ENCODE measurements at places on chromosomes 6 and 20.

DNA sequence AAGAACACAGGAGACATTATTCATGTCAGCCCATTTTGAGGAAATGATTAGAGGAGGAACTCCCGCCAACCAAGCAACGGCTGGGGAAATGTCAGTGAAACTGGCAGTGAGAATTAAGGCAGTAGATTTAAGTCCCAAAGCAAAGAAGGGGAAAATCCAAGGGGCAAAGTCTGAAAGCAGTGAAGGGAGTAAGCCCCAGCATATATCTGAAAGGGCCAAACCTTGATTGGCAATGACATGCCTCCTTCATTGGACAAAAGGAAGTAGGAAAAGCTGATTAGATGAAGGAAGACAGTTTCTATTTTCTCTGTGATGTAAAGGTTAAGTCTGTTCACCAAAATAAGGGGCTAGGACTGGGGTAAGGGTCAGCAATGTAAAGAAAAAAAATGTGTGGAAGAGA lies 190.3 kb downstream of the RNF144B start:
- no peak for DNase-seq

GRCh38 chr6:157763904-157764177 lies 59.2 kb upstream of the SNX9 start:
- no peak for DNase-seq

DNA sequence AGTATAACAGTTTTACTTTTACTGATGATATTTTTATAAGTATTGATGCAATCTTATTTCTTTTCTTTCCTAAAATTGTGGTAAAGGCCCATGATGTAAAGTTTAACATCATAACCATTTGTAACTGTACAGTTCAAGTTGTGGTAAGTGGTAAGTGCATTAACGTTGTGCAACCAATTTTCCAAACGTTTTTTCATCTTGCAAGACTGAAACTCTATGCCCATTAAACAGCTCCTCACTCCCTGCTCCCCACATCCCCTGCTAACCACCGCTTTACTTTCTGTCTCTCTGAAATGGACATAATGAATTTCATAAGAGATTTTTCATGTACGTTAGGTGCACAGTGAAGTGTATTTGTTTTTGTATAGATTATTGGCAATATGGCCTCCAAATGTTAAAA lies 106.0 kb downstream of the PACRG start:
- DNase-seq: no peak

DNA sequence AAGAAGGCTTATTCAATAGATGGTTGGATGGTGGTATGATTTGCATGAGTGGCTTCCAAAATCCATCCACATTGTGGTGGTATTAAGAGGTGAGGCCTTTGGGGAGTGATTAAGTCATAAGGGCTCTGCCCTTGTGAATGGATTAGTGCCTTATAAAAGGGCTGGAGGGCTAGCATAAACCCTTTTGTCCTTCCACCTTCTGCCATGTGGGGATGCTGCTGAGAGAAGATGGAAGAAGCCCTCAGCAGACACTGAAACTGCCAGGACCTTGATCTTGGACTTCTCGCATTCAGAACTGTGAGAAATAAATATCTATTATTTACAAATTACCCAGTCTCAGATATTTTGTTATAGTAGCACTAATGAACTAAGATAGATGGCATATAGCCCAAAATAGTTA lies 27.8 kb upstream of the SRPK1 start:
- DNase-seq: no peak

DNA sequence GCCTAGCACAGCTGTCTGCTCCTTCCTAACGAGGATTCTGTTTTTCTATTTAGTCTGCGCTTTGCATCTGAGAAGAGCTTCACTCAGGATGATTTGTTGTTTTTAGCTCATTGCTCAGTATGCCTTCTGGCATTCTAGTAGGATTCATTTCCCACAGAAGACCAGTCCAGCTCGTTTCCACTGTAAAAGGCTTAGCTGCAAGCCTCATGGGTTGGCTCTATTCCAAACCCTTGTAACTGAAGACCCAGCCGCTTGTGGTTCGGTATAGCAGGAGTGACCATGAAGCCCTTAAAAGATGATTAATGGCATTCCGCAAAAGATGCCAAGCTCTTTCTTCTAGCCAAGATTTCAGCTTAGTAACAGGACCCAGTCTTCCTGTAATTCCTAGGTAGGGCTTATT lies 7.2 kb downstream of the ADGRF1 start:
- DNase-seq: no peak

DNA sequence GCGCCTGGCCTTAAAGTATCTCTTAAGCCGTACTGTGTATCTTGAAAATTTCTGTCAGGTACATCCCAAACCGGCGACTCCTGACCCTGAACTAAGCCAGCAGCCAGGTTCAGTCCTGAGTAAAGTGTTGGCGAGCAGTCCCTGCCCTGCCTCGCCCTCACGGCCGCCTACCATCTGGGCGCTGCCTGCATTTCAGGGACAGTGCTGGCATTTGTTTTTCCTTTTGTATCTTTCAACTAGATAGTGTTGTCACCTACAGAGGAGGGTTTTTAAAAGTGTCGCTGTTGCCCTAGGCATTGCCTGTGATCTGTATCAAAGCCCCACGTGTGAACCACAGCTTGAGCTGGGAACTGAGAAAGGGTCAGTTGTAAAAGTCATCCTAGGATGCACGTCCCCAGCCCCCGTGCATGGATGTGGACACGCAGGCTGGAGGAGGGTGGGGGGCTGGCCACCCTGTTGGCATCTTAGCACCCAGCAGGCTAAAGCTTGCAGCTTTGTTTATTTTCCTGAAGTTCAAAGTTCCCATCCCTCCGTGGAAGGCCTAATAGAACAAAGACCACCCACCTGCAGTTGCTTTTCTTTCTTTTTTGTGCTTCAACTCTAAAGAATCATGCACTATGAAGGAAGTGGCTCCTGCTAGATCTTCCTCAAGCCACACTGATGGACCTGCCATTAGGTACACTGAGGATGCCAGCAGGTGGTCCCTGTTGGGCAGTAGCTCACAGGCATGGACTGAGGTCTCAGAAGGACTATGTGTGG lies 136.8 kb downstream of the ZDHHC14 start:
- no peak for DNase-seq

DNA sequence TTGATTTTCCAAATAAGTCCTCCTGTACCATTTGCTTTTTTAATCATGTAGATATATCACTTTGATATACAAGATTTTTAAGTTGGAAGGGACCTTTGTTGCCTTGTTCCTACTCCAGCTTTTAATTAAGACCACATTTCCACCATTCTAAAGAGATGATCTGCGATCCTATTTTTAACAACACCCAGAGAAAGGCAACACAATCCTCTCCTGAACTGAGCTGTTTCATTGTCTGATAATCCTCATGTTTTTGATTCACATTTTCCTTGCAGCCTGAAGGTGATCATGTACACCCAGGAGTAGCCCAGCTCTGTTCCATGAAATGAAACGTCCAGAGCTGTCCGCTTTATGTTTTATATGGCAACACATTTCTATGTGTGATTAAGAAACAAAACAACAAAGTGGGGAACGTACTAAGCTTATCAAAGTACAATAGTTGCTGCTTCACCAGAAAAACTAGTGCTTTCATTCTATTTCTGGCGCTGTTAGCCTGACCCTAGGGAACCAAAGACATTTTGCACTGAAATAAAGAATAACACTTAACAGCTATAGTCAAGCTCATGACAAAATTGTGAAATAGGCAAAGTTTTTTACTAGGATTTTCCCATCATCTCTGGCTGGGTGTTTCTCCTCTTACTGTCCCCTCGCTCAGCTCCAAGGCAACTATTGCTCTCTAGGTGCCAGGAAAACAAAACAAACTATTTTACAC lies 22.6 kb upstream of the TRAF3IP2 start:
- no peak for DNase-seq

DNA sequence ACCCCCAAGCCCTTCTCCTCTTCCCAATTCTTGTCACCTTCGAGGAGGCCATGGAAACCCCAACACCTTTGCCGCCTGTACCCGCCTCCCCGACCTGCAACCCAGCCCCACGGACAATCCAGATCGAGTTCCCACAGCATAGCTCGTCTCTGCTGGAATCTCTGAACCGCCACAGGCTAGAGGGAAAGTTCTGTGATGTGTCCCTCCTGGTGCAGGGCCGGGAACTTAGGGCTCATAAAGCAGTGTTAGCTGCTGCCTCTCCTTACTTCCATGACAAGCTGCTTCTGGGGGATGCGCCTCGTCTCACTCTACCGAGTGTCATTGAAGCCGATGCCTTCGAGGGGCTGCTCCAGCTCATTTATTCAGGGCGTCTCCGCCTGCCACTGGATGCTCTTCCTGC lies 675 bp downstream of the ZBTB9 start:
- DNase-seq: no peak

DNA sequence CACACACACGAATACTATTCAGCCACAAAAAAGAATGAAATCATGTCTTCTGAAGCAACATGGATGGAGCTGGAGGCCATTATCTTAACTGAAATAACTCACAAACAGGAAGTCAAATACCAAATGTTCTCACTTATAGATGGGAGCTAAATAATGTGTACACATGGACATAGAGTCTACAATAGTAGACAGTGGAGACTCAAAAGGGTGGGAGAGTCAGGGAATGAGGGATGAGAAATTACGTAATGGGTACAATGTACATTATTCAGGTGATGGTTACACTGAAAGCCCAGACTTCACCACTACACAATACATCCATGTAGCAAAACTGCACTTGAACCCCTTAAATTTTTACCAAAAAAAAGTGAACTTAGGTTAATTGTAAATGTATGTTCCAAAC lies 160.4 kb downstream of the TASP1 start:
- DNase-seq: no peak

DNA sequence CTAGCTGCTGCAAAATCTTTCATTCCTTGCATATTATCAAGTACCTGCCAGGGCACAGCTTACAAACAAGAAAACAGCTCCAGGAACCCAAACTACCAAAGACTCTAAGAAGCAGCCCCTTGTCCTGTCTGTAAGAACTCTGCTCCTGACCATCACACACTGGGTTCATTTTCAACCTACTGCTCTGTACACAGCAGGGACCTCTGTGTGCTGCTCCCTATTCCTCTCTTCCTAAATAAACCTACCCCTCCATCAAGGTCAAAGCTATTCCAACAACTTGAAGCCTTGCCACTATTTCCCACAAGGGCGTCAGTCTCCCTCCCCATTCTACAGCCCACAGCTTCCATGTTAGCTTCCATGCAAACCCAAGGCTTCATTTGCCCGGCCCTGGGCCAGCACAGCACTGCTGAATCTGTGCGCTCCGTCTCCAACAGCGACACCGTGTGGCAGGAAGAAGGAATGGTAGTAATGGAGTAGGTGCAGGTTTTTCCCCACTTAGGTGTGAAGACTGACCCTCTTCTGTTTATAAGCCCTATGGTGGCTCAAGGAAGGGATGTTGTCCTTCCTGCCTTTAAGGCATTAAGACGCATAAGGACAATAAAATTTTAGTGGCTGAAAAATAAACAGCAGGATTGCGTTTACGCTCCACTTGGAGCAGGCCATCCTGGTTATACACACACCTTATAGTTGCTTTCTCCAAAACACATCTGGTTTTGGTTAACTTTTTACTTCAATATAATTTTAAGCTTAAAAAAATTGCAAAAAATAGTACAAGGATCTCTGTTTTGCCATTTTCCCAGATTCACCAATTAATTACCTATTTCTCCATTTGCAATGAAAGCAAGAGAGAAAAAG lies 115.2 kb upstream of the NXT1 start:
- DNase-seq: no peak

GRCh38 chr6:97401533-97401932 lies 118.5 kb upstream of the MMS22L start:
- DNase-seq: no peak

DNA sequence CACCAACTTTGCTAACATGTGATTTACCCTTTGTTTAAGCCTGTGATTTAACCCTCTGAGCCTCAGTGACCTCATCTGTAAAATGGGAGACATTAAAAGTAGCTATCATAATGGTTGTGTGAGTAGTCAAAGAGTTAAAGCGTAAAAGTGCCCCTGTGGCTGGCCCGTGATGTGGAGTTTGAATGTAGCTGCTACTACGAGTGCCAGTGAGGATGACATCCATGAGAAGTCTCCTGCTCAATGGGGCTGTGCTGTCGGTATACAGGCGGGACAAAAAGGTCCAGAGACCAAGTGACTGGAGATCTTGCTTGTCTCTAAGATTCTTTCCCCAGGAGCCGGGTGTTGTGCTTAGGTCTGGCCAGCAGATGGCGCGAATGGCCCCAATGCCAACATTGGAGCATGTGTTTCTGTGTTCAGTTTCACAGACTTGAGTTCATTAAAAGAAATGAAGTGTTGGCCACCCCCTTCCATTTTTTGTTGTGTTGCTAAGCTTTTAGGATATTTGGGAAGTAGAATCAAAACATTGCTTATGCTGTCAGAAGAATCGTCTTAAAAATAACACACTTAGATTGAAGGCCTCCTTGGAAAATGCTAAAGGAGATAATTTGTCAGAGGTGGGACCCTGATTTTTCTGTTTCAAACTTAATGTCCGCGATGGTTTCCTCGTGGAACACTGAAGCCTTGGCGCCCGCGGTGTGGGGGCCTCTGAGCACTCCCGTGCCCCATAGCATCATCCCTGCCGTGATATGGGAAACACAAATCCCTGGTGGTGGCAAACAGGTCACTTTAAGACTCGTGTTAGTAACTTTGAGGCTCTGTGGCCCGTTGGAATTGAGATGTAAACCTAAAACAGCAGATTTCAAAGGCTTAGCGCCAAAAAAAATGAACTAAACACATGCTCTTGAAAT lies 9.3 kb upstream of the RBM38 start:
- DNase-seq: no peak

DNA sequence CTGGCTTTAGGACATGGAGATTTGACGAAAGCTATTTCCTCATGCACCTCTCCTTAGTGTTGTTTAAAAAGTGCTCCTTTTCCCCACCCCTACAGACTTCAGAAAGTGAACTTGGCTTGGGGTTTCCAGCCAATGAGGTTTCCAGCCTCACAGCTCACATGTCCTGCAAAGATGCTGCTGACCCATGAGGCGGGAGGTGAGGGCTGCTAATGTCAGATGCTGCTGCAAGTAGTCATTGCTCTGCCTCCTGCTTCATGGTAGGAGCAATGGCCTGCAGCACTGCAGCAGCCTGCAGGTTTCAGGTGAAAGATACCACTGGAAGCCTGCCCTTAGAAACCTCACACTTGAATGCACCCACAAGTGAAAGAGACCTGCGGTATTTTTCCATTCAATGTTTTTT lies 112.8 kb downstream of the LAMP5 start:
- DNase-seq: no peak

GRCh38 chr6:93366506-93366905 lies 52.9 kb downstream of the EPHA7 start:
- DNase-seq: no peak

DNA sequence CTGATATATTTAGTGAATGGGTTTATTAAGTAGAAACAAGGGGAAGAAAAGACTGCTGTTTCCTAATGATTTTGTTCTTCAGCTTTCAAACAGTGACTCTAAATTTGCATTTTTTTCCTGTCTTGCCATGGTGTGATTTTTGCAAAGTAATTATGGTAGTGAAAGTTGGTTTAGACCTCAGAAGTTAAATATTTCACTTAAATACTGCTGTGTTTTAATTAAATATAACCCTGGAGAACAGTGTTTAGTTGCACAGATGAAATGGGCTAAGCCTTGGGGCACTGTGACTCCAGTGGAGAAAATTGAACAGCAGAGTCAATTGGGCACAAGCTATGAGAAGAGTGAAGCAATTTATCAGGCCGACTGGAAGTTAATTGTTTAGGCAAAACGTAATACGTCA lies 111.1 kb upstream of the MCHR2 start:
- no peak for DNase-seq

Measured in cortex of kidney (tissue), 1 donor.